ENCODE measurements at places on chromosomes 12 and 14. TPM values are rescaled to one million over a fixed set of nuclear protein-coding genes. Genes with fewer than 3 reads are reported as not detected.
A peak's percentile ranks its signal among the peaks of the same experiment; 100 is the strongest.

- peak; percentile 53 for DNase-seq
These were observed 17.4 kb downstream of the FOXN3 start for GRCh38 chr14:89399594-89400068.

- DNase-seq = no peak
These were observed 600 bp upstream of the LAG3 start for GRCh38 chr12:6771509-6772330.

GRCh38 chr12:97637770-97638169 is 175.2 kb downstream of the RMST start:
- DNase-seq = no peak

Gene TROAP
- not detected for total RNA-seq

Gene OR6C2
- total RNA-seq = not detected

Gene HOXC13
- not detected for total RNA-seq

Gene DNAH10
- 0.51 TPM for total RNA-seq
